EH (cell line): ENCODE measurements at places on chromosomes 11 and 22.

- DNase-seq, result peak; percentile 74
Observed at GRCh38 chr11:12174477-12175143, 64.2 kb downstream of the MICAL2 start.

DNA sequence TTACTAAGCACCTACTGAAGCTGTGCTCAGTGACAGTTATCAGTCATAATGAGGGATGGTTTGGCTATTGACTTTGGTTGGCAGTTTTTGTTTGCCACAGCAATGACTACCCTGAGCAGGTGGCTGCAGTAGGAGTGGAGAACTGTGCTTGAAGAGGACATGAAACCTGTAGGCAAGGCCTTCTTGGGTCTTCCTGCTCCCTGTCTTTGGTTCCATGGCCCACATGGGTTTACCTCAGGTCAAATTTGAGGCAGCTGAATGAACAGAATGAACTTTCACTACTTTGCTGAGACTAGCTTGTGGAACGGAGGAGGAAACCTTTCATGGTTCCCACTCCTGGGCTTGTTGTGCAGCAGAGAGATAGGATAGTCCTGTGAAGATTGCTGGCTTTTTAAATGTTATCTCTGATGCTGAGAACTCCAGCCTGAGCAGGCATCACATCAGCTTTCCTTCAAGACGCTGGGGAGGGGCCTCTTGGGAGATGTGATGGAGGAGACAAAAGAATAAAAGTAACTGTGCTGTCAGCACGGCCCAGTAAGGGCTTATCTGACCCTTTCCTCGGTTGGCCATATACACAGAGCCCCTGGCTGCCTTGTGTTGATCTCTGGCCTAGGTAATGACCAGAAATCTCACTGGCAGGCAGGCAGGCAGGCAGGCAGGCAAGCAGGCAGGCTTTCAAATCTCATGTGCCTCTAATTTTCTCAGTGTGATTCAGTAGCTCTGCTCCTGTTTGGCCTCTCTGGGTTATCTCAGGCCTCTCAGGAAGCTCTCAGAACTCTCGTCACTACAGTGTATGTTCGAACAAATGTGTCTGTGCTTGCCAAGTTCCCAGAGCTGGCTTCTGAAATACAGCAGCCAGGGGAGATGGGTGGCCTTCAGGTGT is 12.0 kb downstream of the STIM1 start:
- DNase-seq, result no peak

DNA sequence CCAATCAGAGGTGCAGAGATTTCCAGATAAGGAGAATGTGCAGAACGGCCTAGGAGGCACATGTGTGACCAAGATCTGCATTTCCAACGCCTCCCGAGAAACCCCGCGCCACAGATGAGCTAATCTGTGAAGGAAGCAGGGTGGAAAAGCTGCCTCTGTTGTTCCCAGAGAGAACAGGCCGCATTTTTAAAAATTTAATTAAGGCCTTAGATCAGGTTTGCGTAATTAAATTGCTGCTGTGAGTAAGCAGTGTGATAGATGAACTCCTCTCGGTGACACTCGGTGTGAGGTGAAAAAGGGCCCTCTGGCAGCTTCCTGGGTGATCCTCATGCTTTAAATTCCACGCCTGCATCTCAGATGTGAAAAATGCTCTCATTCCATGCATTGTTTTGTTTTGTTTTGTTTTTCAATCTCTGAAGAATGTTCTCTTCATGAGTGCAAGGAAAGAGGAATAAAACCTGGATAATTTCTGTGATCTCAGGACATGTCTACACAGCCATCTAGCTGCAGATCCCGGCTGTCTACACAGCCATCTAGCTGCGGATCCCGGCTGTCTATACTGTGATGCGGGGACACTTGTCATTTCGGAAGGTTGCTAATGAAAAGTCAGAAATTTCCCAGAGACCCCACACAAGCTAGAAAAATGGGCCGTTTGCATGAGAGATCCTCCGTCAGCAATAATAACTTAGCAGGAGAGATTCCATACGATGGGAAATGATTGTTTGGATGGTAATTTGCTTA is 1398.9 kb downstream of the BRD1 start:
- peak; percentile 43 for DNase-seq

- DNase-seq, result no peak
Observed at GRCh38 chr11:110207123-110207522, 89.3 kb downstream of the RDX start.

DNA sequence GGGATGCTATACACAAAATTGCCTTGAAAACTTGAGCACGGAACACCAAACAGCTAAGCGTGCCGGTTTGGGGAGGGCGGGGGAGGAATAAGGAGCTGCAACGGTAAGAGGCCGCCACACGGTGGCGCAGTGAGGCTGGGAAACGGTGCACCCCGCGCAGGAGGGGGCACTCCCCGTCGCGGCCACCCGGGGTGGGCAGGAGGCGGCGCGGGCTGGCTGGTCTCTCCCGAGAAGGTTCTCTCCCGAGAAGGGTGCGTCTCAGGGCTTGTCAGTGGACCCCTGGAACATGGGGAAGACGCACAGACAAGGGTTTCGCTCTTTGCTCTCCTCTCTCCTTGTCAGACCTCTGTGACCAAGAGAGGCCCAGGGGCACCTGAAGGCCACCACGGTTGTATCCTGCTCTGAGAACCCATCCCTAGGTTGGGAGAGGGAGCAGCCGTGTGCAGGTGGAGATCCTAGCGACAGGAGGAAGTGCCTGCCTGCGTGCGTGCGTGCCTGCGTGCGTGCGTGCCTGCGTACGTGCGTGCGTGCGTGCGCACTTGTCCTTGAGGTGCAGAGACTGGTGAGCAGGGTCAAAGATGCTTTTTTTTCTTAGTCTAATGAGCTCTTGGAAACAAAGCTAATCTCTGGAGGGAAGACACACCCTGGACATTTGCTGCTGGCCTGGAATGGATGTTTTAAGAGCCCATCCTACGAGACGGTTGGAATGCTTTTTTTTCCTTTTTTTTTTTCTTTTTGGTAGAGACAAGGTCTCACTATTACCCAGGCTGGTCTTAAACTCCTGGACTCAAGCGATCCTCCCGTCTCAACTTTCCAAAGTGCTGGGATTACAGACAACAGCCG is 18.1 kb upstream of the JAM3 start:
- peak; percentile 68 for DNase-seq

- no peak for DNase-seq
Observed at GRCh38 chr22:25903294-25903693, 161.3 kb downstream of the MYO18B start.

DNA sequence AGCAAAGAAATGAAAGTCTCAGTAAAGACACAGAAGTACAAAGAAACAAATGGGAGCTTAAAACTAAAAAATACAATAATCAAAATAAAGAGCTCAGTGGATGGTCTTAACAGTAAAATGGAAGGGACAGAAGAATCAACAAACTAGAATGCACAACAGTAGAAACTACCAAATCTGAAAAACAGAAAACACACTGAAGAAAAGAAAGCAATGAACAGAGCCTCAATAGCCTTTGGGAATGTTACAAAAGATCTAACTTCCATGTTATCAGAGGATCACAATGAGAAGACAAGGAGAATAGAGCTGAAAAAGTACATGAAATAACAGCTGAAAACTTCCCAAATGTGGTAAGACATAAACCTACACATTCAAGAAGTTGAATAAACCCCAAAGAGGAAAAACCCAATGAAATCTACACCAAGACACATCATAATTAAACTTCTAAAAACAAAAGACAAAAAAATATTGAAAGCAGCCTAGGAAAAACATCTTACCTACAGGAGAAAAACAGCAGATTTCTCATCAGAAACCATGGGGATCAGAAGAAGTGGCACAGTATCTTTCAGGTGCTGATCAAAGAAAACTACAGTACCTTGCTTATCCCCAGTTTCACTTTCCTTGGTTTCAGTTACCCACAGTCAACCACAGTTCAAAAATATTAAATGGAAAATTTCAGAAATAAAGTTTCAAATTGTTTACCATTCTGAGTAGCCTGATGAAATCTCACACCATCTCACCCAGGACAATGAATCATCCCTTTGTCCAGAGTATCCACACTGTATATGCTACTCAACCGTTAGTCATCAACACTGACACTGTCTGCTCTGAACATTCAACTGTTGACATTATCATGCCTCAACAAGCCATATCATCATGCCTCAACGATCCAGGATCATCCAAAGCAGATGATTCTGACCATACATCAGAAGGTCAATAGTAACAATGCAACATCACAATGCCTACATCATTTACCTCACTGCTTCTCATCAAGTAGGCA is 22.2 kb downstream of the RRAS2 start:
- peak; percentile 95 for DNase-seq

DNA sequence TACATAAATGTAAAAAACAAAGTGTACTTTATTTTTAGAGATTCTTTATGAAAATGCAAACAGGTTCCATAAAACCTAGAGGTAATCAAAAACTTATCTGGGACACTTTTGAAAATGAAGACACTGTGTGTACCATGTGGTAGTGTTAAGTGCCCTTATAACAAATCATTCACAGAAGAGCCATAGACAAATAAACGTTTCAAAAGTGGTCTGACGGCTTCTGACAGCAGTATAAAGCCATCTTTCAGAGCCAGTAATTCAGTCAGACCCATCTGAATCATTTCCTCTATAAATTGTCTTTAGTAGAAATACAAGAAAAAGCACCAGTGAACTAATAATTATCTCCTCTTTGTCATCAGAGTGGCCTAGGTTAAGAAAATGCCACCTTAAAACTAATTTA is 100.0 kb downstream of the PAX6 start:
- no peak for DNase-seq

DNA sequence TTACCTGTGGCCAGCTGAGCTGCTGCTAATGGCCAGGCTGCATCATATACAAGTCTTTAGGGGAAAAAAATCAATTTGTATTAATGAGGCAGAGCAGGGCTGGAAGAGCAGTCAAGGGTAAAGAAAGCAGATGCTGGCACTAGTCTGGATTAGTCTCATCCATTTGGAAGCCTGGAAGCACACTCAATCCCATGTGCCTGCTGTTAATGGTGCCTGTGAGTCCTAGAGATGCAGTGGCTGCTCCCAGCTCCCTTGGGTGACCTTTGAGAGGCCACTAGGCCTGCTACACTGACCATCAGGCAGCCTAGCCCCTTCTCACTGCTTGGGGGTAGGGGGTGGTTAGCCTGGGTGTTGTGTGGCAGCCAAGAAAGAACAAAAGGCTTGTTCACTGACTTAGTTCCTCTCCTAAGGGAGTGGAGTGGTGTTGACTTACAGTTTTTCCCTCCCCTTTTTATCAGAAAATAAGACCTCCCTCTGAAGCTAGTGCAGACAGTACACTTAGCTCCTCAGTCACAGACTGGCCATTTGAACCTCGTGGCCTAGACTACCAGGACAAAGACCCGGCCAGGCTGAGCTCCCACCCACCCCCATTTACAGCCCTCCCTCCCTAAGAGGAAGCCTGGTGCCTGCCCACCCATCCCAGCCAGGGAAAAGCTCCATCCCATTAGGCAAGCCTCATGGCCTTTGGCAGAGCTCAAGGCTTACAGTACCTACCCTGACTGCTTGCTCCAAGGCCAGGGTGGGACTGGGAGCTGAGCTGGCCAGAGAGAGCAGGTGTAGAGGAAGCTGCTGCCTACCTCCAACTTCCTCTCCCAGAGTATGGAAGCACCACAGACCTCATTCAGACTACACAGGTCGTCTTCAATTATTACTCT is 7.8 kb downstream of the PIK3IP1 start:
- no peak for DNase-seq

DNA sequence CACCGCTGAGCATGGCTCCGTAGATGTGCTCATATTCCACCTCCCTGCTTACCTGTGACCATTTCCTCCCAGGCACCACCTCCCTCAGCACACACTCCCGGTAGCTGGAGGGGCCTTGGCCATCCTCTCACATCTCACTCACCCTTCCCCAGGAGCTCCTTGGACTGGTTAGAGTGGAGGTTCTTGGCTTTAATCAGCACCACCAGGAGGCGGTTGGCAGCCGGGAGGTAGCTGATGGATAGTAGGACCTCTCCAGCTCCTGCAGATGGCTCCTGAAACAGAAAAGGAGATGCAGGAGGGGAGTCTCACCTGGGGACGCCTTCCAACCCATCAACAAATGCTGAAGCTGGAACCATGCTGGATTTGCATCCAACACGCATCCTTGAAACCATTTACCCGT is 39.9 kb downstream of the SYT13 start:
- DNase-seq, result no peak

DNA sequence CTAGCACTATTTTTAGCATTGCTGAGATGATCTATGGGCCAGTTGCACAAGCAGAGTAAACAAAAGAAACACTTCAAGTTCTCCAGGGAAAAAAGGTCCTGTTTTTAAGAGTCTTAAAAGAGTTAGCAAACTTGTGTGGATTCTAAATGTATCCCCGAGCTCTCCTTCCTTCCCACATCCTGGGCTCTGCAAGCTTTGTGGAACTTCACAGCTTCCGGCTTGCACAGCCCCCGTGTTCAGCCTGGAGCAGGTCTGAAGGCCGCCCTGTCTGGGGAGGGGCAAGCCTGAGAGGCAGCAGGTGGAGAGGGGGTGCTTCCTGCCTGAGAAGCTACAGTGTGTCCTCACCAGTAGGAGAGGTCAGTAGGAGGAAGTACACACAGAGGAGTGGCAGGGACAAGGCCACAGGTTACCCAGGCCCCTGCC is 35.1 kb upstream of the SUSD2 start:
- peak; percentile 87 for DNase-seq

DNA sequence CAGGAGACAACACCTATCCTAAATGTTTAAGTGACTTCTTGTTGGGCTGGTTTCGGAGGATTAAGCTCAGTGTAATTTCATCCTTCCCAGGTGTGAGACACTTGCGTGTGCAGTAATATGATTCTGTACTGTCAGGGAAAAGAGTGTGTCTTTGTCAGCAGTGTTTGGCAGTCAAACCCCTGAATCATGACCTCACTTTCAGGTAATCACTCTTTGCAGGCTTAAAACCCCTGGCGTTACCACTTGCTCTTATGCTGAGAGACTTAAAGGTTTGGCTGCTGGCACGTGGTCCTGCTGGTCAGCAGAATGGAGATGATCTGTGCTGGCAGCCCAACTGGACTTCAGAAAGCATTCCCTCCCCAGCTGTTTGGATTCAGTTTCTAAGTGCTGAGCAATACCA is 56.1 kb downstream of the APIP start:
- DNase-seq, result no peak

GRCh38 chr22:24426436-24426835 is 963 bp upstream of the ADORA2A start:
- DNase-seq, result no peak

- DNase-seq, result no peak
Observed at GRCh38 chr11:98423933-98424332, 596.8 kb upstream of the CNTN5 start.

DNA sequence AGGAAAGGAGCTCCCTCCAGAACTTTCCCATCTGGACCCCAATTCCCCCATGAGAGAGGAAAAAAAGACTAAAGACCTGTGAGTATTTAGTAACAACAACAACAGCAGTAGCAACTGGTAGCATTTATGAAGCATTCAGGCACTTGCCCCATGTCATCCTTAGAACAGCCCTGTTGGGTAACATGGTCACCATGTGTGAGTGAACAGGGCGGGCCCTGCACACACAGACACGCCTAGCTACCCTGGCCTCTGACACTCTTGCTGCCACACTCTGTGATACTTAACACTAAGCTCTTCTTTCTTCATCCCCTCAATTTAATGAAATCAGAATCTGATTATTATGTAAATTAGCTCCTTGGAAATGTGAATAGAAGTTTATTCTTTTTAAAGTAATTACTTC is 26.1 kb upstream of the SLC25A18 start:
- DNase-seq, result no peak
